ENCODE measurements at places on chromosomes 2 and 18. TPM values are rescaled to one million over a fixed set of nuclear protein-coding genes. Genes with fewer than 3 reads are reported as not detected.

The PIEZO2 gene
- total RNA-seq: not detected

The SPHKAP gene
- not detected for total RNA-seq

The PIK3C3 gene
- total RNA-seq: 58.2 TPM

The VWA3B gene
- not detected for total RNA-seq

The NBAS gene
- total RNA-seq: 31.1 TPM

The STK36 gene
- total RNA-seq: 17.9 TPM

The MALL gene
- total RNA-seq: not detected

The AKAIN1 gene
- total RNA-seq: not detected

GRCh38 chr2:168160897-168161296 lies 86.5 kb downstream of the STK39 start:
- H3K4me3 ChIP-seq: no peak overlapping the region
- peaks cover 15% of the 10 kb centered on the region for H3K4me1 ChIP-seq

DNA sequence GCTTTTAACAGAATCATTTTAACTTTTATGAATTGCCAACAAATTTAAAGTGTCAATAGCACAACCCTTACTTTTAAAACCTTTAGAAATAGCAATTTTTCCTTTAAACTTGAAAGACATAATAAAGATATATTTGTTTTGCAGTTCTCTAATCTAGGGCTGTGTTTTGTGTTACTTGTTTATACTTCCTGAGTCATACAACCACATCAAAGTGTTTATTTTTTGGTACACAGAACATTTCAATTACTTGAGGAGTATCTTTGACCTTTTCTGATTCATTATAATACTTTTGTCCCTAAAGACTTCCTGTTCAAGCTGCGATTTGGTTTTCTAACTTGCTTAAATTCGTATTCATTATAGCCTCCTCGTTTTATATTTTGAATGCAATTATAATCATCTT lies 21.8 kb downstream of the TYW5 start:
- no peak overlapping the region for H3K27ac ChIP-seq
- H3K4me1 ChIP-seq: peaks cover 8% of the 10 kb centered on the region
- peaks cover 47% of the 10 kb centered on the region for H3K36me3 ChIP-seq

GRCh38 chr2:112791019-112791418 lies 6.7 kb upstream of the IL1A start:
- H3K4me1 ChIP-seq: peaks cover 52% of the 10 kb centered on the region
- DNase-seq: no peak
- H3K27me3 ChIP-seq: no peaks in the 10 kb centered on the region
- no peak overlapping the region for H3K4me3 ChIP-seq
- peaks cover 28% of the 10 kb centered on the region for H3K36me3 ChIP-seq

DNA sequence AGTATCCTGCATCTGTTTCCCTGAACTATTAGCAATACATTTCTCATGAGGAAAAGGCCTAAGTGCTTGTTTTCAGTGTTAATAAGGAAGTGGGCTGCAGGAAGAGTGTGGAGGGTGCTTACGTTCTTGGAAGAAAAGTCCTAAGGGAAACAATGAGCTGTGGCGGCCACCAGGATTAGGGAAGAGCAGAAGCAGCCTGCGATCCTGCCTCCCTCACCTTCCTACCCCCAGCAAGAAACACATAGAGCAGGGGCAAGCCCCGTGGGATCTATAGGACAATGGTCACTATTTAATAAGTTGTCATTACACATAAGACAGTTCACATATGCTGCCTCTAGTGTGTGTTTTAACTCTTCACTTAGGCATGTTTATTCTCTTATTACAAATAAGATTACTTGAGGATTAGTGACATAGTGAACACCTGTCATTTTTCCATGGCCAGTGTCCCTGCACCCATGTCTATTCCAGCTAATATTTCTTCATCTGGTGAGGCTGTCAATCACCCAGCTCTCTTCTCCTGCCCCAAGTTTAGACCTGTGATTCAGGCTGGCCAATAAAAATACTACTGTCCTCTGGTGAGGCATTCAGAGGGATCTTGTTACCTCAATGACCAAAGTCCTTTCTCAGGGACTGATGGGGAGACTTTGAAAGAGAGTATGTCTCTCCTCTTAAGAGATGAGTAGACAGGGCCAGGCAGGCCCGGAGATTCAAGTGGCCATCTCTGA lies 510.9 kb upstream of the CELF4 start:
- DNase-seq: no peak
- H3K27me3 ChIP-seq: no peaks in the 10 kb centered on the region
- no peak overlapping the region for H3K4me3 ChIP-seq

DNA sequence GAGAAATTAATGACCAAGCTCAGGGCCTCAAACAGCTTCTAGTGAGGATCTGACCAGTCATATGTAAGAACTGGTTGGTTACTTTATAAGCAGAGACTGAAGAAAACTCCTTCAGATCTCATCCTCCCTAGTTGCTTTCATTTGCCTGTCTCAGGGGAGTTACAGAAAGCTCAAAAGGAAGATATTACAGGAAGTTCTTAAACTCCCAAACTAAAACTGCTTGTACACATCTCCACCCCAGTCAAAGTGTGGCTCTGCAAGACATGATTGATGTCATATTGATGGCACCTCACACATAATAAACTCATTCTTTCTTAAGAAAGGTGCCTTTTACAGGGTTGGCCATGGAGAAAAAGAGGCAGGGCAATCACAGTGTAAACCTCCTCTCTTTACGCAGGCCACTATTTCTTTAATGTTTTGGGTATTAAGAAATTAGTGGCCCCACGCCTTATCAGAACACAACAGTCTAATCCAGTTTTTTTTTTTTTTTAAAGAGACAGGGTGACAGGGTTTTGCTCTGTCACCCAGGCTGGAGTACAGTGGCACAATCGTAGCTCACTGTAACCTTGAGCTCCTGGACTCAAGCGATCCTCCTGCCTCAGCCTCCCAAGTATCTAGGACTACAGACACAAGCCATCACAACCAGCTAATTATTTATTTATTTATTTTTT lies 62.6 kb upstream of the STK17B start:
- peaks cover 24% of the 10 kb centered on the region for H3K36me3 ChIP-seq
- peak overlapping the region; percentile 85 for H3K27ac ChIP-seq
- no peaks in the 10 kb centered on the region for H3K27me3 ChIP-seq
- H3K4me3 ChIP-seq: no peak overlapping the region
- no peak for DNase-seq

DNA sequence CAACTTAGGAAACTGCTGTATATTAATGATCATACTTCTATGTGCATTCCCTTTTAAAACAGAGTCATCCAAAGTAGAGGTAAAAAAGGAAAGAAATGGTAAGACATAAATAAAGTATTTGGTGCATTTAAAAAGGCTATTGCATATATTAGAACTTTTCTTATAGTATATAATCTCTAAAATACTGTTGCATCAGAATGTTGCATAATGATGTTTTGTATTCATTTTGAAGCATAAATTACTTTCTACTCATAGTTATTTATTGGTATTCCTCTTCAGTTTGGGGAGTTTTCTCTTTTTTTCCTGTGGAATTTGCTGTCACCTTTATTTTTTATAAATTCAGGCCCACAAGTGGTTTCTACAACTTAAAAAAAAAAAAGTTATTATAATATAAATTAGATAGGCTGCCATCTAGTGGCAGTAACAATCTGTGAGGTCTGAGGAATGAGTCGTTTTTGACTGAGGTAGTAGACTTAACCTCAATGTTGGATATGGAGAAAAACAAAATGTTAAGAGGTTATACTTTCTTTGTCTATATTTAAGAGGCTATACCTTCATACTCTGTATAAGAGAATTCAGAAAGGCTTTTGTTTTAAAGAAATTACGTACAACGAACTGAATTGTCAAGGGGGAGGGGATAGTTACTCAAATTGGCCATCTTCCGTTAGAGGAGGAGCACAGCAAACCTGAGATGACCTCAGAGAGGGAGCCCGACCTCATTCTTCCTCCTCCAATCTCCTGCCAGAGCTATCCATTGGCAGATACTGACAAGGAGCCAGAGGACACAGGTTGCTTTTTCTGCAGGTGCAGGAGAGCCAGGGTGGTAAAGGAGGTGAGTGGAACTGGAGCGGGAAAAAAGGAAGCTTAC lies 23.8 kb downstream of the ANKAR start:
- no peak overlapping the region for H3K4me3 ChIP-seq
- no peaks in the 10 kb centered on the region for H3K36me3 ChIP-seq
- peak; percentile 31 for DNase-seq
- peaks cover 4% of the 10 kb centered on the region for H3K4me1 ChIP-seq
- no peaks in the 10 kb centered on the region for H3K27me3 ChIP-seq
- H3K27ac ChIP-seq: no peak overlapping the region

- no peak for DNase-seq
- H3K27me3 ChIP-seq: peaks cover 8% of the 10 kb centered on the region
- H3K27ac ChIP-seq: no peak overlapping the region
Observed at GRCh38 chr2:128228894-128229293, 89.8 kb downstream of the HS6ST1 start.

DNA sequence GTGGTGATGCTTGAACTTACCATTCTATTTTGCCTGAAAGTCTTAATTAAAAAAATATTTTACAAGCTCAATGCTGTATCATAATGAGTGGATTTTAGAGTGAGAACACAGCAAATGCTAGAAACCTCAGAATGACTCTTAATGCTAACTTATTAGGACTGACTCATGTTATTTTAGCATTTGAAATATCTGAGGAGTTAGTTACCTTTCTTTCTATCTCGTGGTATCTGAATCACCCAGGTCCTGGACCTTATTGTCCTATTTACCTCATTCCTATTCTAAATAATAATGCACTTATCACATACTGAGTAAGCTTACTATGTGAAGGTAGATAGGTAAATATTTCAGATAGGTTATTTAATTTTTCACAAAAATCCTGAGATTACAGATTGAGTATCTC lies 70.7 kb downstream of the SOS1 start:
- H3K27ac ChIP-seq: no peak overlapping the region
- H3K36me3 ChIP-seq: peaks cover 75% of the 10 kb centered on the region
- H3K4me1 ChIP-seq: peaks cover 15% of the 10 kb centered on the region
- no peaks in the 10 kb centered on the region for H3K27me3 ChIP-seq
- DNase-seq: no peak

DNA sequence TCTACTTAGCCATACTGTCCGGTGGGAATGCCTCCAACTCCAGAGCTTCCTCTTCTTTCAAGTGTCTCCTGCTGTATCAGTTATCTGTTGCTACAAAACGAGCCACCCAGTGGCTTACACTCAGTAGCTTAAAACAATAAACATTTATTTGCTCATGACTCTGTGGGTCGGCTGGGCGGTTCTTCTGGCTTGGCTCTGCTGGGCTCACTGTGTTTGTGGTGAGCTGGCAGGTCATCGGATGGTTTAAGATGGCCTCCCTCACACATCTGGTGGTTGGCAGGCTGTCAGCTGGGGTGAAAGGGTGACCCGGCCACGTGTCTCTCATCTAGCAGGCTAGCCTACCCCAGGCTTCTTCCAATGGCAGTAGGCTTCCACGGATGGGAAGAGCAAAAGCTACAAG lies 122.4 kb upstream of the SLC1A4 start:
- H3K4me1 ChIP-seq: peaks cover 1% of the 10 kb centered on the region
- peaks cover 8% of the 10 kb centered on the region for H3K27me3 ChIP-seq
- no peak overlapping the region for H3K27ac ChIP-seq
- H3K4me3 ChIP-seq: no peak overlapping the region

DNA sequence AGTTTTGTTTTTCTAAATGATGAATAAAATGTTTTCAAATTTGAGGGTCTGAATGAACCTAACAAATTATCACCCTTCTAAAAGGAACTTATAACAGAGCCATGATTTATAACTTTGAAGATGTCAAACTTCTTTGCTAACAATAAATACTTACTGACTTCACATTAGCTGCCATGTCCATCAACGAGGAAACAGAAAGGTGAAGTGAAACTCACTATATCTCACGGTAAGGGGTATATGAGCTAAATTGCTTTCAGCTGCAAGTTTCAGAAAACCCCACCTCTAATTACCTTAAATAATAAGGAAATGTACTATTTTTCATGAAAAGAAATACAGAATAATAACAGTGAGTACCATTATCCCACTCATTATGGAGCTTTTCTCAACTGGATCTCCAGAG lies 350.8 kb upstream of the NT5C1B start:
- H3K4me3 ChIP-seq: no peak overlapping the region
- DNase-seq: no peak
- no peak overlapping the region for H3K27ac ChIP-seq
- no peaks in the 10 kb centered on the region for H3K27me3 ChIP-seq

DNA sequence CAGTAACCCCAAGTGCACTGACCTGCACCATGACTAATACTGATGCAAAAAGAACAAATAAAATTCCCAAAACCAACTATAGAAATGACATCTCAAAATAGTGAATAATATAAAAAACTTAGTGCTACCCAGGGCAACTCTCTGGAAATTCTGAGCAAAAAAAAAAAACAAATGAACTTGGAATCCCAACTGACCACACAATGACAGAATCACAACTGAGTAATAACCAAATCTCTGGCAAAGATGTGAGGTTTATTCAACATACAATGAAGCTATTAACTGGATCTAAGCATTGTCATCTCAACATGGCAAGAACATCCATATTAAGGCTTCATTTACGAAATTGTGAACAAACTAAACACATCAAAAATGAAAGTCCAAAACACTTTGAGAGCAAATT lies 22.7 kb downstream of the EXOC6B start:
- no peak overlapping the region for H3K27ac ChIP-seq
- peaks cover 2% of the 10 kb centered on the region for H3K4me1 ChIP-seq
- H3K36me3 ChIP-seq: peaks cover 7% of the 10 kb centered on the region

- H3K27ac ChIP-seq: no peak overlapping the region
- no peaks in the 10 kb centered on the region for H3K36me3 ChIP-seq
- no peaks in the 10 kb centered on the region for H3K4me1 ChIP-seq
- no peaks in the 10 kb centered on the region for H3K27me3 ChIP-seq
- no peak overlapping the region for H3K4me3 ChIP-seq
Observed at GRCh38 chr18:13923221-13923620, 7.9 kb upstream of the MC2R start.

DNA sequence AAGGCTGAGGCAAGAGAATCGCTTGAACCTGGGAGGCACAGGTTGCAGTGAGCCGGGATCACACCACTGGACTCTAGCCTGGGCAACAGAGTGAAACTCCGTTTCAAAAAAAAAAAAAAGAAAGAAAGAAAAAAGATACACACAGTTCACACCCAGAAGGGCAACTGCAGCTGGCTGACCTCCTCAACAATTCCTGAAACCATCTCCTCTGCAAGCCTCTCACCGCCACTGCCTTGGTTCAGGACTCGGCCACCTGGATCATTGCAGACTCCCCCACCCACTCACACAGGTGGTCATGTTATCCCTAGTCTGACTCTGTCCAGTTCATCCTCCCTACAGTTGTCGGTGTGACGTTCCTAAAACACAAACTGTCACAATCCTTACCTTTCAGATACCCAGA lies 2.2 kb downstream of the CYS1 start:
- H3K4me3 ChIP-seq: no peak overlapping the region
- peaks cover 24% of the 10 kb centered on the region for H3K4me1 ChIP-seq
- peaks cover 4% of the 10 kb centered on the region for H3K36me3 ChIP-seq
- peaks cover 74% of the 10 kb centered on the region for H3K27me3 ChIP-seq

DNA sequence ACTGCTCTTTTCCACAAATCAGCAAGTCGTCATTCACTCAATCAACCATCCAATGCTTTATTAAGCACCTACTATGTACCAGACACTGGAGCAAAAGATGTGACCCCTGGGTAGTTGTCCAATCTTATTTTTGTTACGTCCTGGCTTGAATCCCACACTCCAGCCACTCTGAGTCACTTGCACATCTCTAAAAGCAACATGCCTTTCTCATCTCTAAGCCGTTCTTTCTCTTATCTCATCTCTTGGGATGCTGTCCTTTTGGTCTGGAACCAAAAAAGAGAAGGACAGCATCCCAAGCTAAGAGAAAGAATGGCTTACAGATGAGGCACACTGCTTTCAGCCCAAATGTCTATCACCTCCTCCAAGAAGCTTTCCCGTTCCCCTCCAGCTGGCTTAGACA lies 58.8 kb downstream of the RNF152 start:
- no peak overlapping the region for H3K27ac ChIP-seq
- peaks cover 1% of the 10 kb centered on the region for H3K27me3 ChIP-seq
- no peak for DNase-seq
- no peak overlapping the region for H3K4me3 ChIP-seq
- no peaks in the 10 kb centered on the region for H3K36me3 ChIP-seq

Measured in activated CD4-positive, alpha-beta memory T cell treated with anti-CD3 and anti-CD28 coated beads, Interleukin-2, amount 10 ng/mL, durations not matched to agents 7 days and 5 days (primary cell).